ENCODE measurements at places on chromosomes 3 and 15.

DNA sequence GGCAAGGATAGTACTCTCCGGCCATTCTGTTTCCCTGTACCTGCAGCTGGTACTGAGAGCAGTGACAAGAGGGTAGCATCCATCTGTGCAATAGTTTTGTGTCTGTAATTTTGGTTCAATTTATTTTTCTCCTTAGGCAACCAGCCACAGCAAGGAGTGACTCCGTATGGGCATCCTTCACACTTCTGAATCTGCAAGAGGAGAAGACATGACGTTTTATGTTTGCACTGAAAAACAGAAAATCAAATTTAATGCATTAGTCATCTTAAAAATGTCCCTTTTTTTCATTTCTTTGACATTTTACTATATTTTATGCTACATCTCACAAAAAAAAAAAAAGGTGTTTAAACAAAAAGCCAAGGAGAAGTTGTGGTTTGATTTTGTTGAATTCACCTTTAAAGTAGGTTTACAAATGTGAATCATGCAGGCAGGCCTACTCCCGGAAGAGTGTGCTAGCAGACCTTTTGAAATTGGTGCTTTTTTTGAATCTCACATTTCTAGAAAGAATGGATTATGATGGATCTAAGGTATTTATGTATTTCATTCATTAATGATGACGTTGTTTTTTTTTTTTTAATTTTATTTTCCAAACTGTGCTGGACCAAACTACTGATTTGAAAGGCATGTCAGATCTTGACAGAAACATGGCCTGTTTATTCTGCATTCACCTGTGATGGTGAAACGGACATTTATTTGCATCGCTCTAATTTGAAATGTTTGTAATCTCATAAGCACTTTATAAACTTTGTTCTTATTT is 28.1 kb downstream of the IGSF10 start:
- DNase-seq = no peak

GRCh38 chr3:30269751-30270445 is 336.5 kb upstream of the TGFBR2 start:
- peak; percentile 53 for DNase-seq

DNA sequence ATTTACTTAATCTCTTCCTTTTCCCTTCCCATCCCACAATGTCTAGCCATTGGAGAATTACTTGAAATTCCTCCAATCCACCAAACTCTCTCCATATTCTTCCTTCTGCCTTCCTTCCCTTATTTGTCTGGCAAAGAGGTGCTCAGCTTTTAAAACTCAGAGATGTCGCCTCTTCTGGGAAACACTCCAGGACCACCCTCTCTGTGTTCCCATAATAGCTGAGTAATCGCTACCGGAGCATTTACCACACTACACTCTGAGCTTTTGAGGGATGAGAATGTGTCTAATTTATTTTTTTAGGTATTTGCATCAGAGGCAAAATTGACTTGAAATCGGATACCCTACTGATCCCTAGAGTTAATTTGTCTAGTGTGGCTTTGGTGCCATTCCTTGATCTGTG is 245.7 kb upstream of the TPRG1 start:
- no peak for DNase-seq

DNA sequence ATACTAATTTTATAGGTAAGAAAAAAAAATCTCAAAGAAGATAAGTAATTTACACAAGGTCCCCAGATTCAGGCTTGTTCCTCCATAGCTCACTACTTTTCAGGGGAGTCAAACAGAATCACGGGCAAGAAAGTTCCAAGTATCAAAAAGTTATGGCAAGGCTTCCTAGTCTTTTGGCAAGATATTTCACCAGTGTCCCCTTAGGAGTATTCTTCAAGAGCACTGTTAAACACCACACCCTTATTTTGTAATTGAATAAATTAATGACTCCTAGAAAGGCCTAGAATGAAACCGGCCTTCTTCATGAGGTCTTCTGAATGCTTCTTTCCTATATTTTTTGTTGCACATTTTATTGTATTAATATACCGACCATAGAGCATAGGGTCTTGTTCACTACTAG is 109.7 kb downstream of the MYLK start:
- no peak for DNase-seq

- DNase-seq = peak; percentile 83
Observed at GRCh38 chr3:50519471-50520089, 16.1 kb upstream of the CACNA2D2 start.

Data from small intestine (tissue), 16 donors.